Kidney glomerular epithelial cell (primary cell): ENCODE measurements at places on chromosomes 7 and 10.

DNA sequence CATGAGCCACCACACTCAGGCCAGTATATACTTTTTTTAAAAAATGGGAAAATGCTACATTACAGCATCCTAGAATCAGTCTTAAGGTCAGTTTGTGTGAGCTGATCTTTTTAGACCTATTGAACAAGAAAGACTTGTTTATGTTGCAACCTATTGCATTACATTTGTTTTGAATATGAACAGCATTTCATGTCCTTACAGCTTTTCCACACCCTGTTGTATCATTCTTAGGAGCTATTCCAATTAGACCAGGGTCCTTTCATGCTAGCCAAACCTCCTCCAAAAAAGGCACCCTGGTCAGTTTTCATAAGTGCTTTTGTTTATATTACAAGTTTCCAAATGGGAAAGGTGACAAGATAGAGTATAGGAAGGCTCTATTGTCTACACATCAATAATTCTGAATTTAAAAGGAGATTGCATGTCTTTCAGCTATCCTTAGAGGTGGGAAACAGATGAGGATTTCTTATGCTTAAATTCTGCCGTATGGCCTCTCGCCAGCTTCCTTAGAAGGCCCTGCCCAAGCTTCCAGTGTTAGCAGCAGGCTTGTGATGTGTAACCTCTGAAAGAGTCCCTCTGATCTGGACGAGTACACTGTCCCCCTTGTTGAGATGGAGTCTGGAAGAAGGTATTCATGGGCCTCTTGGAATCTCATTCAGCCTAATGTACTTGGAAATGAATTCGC lies 171.9 kb downstream of the OTUD1 start:
- DNase-seq: no peak

DNA sequence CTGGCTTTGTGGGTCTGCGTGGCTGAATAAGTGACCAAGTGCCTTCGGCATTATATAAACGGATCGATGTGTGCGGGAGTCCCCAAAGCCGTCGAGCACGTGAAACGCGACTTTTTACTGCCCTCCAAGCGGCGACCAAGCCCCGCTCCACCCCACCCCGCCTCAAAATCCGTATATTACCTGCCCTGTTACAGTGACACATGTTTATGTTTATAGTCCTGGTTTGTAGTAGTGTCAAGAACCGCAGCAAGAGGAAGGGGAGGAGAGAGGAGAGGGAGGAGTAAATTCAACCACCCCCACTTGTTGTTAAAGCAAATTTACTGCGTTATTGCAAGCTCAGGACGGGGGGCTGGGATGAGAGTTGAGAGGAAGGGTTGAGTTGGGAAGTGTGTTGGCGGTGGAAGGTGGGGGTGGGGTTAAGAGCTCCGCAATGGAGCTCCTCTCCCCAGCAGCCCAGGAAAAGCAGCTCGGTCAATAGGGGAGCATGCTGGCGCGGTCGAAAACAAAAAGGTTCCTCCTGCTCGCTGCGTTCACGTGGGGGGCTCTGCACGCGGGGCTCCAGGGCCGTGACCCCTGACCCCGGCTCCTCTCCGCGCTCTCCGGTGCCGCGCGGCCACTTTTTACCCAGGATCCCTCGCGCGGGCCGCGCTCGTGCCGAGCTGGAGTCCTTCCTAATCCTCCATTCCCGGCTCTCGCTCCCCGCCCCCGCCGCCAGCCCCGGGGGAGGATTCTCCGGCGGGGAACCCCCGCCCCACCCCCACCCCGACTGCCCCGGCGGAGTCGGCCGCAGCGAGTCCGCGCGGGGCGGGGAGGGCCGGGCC lies at the start of gene SKIDA1:
SKIDA1 (minus strand) TSS at position 316 of the 821 bp plus-strand sequence. CDS start 7,860 bp downstream, outside the sequence.
- peak; percentile 77 for DNase-seq

DNA sequence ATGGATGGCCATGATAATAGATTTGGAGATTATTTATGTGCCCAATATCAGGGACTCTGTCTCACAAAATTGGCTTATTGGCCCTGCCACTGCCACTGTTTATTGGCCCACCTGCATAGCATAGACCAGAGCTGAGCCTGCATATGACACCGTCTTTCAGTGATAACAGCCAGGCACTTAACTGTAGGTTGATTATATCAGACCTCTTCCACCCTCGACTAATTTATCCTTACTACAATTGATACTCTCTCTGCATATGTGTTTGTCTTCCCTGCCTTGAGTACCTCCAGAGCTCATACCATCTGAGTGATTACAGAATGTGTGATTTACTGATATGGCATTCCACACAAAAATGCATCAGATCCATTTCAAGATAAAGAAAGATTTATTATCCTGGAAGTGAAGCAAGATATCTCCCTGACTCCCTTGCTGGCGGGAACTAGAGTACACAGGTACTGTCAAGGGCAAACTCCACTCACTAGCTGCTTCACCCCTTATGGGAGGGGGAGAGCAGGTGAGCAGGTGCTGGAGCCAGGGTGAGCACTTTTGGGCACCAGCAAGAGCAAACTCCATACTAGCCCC lies 13.1 kb upstream of the SAMD9L start:
- no peak for DNase-seq

DNA sequence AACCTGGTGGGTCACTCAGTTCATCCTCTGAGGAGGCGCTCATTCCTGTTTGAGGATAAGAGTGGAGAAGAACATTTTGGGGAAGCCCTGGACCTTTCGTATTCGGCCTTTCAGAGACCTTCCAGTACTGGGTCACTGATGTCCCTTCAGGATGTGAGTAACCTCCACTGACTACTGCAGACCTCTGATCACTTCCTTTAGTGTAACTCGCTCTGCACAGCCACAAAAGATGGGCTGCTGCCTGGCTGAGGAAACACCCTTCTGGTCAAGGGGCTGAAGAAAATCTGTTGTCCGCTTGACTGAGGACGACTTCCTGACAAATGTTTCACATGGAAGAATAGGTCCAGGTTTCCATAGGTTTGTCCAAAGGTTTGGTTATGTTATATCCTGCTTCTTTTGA lies 15.9 kb upstream of the TBXAS1 start:
- DNase-seq: no peak

DNA sequence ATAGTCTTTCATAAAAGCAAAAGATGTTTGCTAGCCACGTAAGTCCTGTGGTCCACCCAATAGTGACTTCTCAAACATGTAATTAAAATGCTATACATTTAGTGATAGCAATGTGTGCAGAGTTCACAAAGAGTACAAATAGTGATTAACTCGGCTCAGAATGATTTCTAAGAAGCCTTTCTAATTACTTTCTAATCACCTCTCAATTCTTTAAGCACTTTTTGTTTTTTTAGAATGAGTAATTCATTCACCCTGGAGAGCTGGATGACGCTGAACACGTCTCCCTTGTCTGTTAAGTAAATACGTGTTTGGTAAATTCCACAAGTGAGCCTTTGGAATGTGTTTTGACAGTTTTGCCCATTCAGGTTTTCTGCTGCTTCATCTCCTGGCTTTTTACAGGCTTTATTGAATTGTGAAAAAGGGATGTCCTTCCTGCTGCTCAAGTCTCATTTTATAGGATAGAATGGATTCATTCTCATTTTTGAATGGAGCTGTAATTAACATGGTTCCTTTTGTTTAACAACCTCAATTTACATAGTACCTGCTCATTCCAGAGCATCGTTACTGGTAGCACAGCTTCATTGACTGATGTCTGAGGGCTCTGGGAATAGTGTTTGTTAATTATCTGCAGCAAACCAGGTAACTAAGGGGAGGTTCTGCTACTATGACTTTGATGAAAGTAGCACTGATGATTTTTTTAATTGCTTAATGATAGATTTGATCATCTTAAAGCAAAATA lies 212.1 kb downstream of the VTI1A start:
- DNase-seq: peak; percentile 82

- no peak for DNase-seq
Measured at GRCh38 chr7:34523226-34523918, 134.6 kb upstream of the NPSR1 start.

GRCh38 chr7:107284911-107285479 lies 116.2 kb downstream of the HBP1 start:
- DNase-seq: no peak

DNA sequence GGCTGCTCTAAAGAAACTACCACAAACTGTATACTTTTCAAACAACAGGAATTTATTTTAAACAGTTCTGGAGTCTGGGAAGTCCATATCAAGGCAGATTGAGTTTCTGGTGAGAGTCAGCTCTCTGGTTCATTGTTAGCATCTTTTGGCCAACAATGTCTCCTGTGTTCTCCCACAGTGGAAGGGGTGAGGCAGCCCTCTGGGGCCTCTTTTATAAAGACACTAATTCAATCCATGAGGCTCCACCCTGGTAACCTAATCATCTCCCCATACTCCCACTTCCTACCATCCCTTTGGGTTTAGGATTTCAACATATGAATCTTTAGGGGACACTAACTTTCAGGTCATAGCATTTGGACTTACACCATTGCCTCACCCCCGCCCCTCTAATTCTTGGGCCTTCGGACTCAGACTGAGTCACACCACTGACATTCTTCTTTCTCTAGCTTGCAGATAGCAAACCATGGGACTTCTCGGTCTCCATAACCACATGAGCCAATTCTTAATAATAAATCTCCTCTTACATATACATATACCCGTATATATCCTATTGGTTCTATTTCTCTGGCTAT lies 64.3 kb upstream of the ANTXRL start:
- no peak for DNase-seq

- no peak for DNase-seq
Measured at GRCh38 chr10:131834152-131834810, 66.5 kb upstream of the PPP2R2D start.

GRCh38 chr7:128917122-128917521 lies 6.6 kb upstream of the KCP start:
- no peak for DNase-seq

GRCh38 chr7:158323741-158324396 lies 263.8 kb downstream of the PTPRN2 start:
- DNase-seq: no peak

GRCh38 chr7:154928136-154929005 lies 74.6 kb downstream of the PAXIP1 start:
- peak; percentile 98 for DNase-seq

- DNase-seq: peak; percentile 69
Measured at GRCh38 chr10:120495226-120496009, 38.4 kb downstream of the PLPP4 start.

GRCh38 chr7:17313194-17313593 lies 14.7 kb downstream of the AHR start:
- DNase-seq: no peak

- DNase-seq: no peak
Measured at GRCh38 chr7:22127835-22128527, 182.3 kb upstream of the CDCA7L start.

- DNase-seq: no peak
Measured at GRCh38 chr10:42933448-42934340, 143.2 kb upstream of the RET start.

DNA sequence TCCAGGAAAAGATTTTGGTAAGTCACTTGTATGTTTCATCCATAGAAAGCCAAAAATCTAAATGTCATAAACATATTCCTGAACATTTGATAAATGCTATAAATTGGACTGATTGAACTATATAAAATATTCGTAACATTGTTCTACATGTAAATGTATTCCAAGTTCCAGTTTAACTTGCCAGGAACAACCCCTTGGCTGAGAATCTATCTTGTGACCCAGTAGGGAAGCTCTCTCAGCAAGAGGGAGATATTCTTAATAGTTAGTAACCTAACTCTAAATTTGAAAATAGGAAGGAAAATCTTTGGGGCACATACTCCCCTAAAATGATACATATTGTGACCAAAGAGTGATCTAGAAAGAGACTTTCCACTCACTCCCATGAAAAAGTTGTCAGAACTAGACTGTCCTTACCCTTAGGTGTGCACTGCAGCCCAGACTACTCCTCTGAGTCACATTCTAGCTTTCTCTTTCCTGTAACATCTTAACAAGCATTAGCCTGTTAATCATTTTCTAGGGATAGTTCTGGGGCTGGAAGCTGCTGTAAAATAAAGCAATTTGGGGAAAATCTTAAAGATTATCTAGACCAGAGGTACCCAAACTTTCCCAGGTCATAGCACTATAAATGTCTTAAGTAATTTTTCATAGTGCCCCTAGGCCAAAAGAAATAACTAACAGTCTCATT lies 73.7 kb upstream of the SKAP2 start:
- peak; percentile 62 for DNase-seq

- peak; percentile 40 for DNase-seq
Measured at GRCh38 chr7:105581066-105581811, at the start of gene EFCAB10. Gene EFCAB10, minus strand, starts transcription at chr7:105581493. Its CDS starts 30 bp downstream, at chr7:105581463.

- no peak for DNase-seq
Measured at GRCh38 chr10:122178655-122179054, 92.4 kb upstream of the BTBD16 start.

GRCh38 chr7:11540271-11540761 lies 291.7 kb downstream of the THSD7A start:
- peak; percentile 80 for DNase-seq

DNA sequence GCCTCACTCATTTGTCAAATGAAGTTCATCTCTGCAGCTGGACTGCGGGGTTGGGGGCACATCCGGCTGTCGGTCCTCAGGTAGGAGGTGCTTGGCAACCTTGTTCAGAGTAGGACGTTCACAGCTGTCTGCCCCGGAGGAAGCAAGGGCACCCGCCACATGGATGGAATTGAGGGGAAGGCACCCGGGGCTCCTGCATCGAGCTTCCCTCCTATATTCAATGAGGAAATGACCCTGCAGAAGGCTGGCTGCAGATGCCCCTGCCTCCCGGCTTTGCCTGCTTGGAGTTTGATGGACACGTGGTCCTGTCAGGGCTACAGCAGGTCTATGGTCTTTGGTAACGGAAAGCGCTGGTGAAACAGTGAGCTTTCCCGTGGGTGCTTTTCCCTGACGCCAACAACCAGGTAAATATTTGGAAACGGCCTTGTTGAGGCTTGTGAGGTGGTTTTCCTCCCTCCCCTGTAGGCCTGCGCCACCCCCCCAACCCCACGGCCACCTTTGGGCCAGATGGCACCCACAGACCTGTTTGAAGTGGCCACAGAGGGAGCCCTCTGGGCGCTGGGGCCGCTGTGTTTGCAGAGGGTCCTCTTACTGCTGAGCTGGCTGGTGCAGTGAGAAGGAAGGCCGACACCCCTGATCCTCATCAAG lies 32.9 kb downstream of the HTRA1 start:
- DNase-seq: no peak

GRCh38 chr10:85570871-85571270 lies 795.7 kb downstream of the GRID1 start:
- no peak for DNase-seq

DNA sequence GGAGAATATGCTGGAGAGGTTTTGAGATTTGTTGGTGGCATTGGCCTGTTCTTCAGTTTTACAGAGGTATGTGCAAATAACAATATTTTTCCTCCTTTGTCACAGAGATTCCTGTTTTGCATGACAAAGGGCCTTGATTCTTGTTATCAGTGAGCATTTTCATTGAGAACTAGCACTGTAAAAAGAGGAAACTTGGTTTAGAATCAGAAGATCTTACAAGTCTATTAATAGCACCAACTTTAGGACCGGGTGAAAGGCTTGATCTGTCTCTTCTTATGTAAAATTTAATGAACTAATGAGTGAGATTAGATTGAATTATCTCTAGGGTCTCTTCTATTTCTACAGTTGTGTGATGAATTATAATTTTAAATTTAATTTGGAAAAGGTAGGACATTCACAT lies 25.5 kb downstream of the TSPAN13 start:
- no peak for DNase-seq
